ENCODE measurements at places on chromosomes 3 and 15.
A peak's percentile ranks its signal among the peaks of the same experiment; 100 is the strongest.

GRCh38 chr3:141414800-141415462 is 46.6 kb downstream of the ZBTB38 start:
- DNase-seq: peak; percentile 53

GRCh38 chr3:61673651-61674050 is 112.3 kb downstream of the PTPRG start:
- DNase-seq: no peak

- DNase-seq: peak; percentile 99
Observed at GRCh38 chr3:196942226-196942914, at the start of gene NCBP2. NCBP2 (minus strand) TSS chr3:196942528; CDS start chr3:196942503, 25 bp downstream.

GRCh38 chr3:45409921-45410320 is 21.5 kb downstream of the LARS2 start:
- no peak for DNase-seq

- no peak for DNase-seq
Observed at GRCh38 chr15:58165661-58166060, 27.5 kb downstream of the AQP9 start.

- DNase-seq: peak; percentile 96
Observed at GRCh38 chr3:57805674-57806073, 49.6 kb downstream of the SLMAP start.

GRCh38 chr3:191770541-191770940 is 309.6 kb downstream of the PYDC2 start:
- no peak for DNase-seq

GRCh38 chr3:58484045-58484721 is 7.7 kb upstream of the KCTD6 start:
- DNase-seq: no peak

- DNase-seq: no peak
Observed at GRCh38 chr3:148162132-148162531, 535.6 kb upstream of the AGTR1 start.

DNA sequence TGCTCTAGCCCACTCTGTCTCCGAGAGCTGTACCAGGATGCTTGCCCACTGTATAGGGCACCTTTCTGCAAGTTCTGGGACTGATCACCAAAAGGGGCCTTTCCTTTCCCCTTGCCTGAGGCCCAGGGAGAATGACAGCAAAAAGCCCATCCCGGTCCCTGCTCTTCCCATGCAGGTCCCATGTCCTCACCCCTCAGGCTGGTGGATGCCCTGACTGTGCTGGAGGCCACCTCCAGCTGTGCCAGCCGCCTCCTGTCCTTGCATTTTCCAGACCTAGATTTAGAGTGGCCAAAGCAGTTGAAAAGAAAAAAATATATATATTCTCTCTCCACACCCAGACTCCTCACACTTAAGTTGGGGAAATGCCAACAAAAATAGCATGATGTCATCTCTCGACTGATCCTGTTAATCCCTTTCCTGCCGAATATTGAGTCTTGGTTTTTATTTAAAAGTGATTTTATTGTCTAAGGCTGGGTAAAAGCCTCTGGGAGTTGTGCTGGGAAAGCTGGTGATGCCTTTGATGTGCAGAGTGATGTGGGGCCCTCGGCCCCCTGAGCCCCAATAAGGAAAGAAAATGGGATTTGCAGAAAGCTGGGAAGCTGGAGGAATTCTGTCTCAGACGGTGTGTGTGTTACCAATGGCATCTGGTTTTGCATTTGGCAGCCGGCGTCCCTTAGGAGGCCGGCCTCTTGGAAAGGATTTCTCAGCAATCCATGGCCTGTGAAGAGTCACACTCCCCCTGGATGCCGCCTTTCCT is 29.3 kb upstream of the TPM1 start:
- DNase-seq: peak; percentile 80

- DNase-seq: no peak
Observed at GRCh38 chr15:65533057-65533756, 2.9 kb downstream of the HACD3 start.
